Activated CD4-positive, alpha-beta T cell treated with anti-CD3 and anti-CD28 coated beads, Interleukin-2, amount 10 ng/mL, durations not matched to agents 24 days and 14 days (primary cell): ENCODE measurements at places on chromosomes 1 and 21. TPM values are rescaled to one million over a fixed set of nuclear protein-coding genes. Genes with fewer than 3 reads are reported as not detected.

GRCh38 chr1:171780583-171781175, 781 bp upstream of the METTL13 start:
- H3K36me3 ChIP-seq = peaks cover 26% of the 10 kb centered on the region
- H3K4me1 ChIP-seq = peaks cover 39% of the 10 kb centered on the region
- H3K27me3 ChIP-seq = peaks cover 3% of the 10 kb centered on the region
- peak overlapping the region; percentile 94 for H3K27ac ChIP-seq
- peak; percentile 66 for DNase-seq

- no peak overlapping the region for H3K27ac ChIP-seq
- H3K4me3 ChIP-seq = no peak overlapping the region
These were observed 324.9 kb upstream of the SNX7 start for GRCh38 chr1:98336472-98337083.

The SPRR2E gene
- total RNA-seq = not detected in 2 replicates

The LCA5L gene
- not detected in 2 replicates for total RNA-seq

DNA sequence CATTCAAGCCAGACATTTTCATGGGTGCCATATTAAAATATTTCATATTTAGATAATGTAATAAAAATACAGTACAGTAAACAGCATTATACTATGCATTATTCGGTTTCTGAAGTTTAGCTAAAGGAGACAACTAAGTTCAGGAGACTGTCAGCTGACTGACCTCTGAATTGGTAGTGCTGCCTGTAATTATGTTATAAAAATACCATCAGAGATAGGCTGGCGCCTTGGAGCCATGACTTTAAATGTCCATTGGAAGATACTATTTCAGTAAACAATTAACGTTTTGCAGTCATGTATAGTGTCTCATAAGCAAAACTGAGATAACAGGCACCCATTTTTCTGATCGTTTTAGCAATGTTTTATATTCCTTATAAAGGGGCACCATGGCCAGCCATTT, 11.3 kb upstream of the RAB29 start:
- peaks cover 10% of the 10 kb centered on the region for H3K36me3 ChIP-seq
- H3K4me3 ChIP-seq = no peak overlapping the region
